B cell (primary cell): ENCODE measurements at places on chromosomes 16 and 17. TPM values are rescaled to one million over a fixed set of nuclear protein-coding genes. Genes with fewer than 3 reads are reported as not detected.

GRCh38 chr17:61144617-61145564, 254.8 kb upstream of the TBX2 start:
- DNase-seq, result peak; percentile 26

GRCh38 chr17:80034791-80035686, 633 bp downstream of the TBC1D16 start:
- peak; percentile 85 for DNase-seq

- DNase-seq, result no peak
These were observed 80.3 kb downstream of the RBFOX3 start for GRCh38 chr17:79530361-79531105.

GRCh38 chr16:2835638-2836493, 5.8 kb downstream of the ZG16B start:
- DNase-seq, result no peak

DNA sequence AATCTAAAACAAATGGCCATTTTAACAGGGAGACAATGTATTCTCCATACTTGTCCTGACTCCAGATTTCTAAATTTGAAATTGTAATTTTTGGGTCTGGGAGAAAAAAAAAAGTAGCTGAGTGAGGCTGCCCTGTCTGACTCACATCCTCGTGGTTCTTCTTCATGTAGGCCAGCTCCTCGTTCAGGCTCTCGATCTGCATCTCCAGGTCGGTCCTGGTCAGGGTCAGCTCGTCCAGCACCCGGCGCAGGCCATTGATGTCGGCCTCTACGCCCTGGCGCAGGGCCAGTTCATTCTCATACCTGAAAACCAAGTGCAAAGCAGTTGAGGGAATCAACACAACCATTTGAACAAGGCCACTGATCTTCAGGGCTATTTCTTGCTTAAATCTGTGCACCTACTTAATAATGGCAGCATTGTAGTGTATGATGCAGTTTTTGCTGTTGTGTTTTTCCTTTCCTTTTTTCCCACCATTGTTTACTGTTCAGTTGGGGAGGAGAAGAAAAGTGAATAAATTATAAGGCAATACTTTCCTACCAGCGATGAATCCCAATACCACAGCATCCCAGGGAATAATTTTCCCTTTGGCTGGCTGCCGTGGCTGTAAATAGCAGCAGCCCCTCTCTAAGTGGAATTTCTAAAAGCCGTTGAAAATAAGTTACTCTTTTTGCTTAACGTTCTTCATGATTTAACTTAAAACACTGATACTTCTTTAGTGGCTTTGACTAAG, 2.2 kb downstream of the KRT12 start:
- no peak for DNase-seq

DNA sequence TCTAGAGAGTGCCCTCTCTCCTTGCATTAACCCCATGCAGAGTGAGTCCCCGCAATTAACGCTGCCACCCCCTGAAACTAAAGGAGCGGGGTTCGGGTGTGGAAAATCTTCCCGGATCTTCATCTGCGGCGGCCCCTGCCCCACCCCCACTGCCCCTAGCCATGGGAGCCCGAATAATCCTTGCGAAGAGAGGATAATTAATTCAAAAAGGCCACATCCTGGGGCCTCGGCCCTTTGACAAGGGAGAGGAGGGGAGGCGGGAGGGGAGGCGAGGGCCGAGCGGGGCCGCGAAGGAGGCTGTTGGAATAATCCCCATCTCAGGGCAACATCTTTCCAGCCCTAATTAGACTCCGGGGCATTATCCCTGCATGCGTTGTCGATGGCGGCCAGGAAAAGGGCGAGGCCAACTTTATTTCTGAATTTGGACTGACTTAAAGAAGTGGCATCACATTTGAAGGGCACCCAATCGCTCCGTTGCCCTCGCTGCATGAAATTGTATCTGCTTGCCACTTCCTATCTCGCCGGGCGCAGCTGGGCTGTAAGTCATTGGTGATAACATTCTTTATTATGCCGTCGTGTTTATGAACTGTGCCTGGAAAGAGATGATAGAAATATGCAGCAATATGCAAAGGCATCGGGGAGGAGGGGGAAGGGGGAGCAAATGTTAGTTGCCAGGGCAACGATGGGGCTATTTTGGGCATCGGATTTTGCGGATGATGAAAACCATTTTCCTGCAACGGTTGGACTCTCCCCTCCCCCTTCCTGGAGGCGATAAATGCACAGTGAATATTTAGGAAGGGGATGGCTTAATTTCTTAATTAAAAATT, 387.1 kb upstream of the TNRC6C start:
- peak; percentile 49 for DNase-seq

DNA sequence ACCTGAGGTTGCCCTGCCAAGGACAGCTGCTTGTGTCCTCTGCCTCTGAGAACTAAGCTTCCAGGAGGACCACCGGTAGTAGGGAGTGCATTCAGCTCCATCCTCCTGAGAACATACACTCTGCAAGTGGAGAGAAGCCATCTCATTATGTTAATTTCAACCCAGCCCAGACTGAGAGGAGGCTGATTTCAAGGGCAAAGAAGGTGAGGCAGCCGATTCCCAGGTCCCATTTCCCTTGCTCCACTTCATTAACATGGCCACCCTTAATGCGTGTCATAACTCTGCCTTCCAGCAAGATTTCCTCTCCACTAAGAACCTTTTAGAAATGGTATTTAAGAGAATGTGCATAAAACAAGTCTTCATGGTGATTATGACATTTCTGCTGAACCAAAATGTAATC, 72.5 kb downstream of the CDH13 start:
- DNase-seq, result no peak

- DNase-seq, result no peak
These were observed 69.0 kb downstream of the OR1D5 start for GRCh38 chr17:2994441-2994840.

DNA sequence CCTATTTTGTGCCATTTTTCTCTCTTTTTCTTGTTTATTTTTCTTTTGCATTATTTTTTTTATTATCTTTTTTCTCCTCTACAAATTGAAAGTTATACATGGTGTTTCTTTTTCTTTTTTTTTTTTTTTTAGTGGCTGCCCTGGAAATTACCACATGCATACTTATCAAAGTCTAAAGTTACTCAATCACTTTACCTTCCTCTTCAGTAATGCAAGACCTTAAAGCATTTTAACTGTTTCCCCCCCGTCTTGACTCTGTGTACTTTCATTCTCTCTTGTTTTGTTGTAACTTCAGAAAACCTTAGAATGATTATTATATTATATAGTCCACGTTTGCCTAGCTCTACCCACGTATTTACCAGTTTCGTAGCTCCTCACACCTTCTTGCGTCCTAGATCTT, 33.3 kb upstream of the SMPD3 start:
- no peak for DNase-seq

DNA sequence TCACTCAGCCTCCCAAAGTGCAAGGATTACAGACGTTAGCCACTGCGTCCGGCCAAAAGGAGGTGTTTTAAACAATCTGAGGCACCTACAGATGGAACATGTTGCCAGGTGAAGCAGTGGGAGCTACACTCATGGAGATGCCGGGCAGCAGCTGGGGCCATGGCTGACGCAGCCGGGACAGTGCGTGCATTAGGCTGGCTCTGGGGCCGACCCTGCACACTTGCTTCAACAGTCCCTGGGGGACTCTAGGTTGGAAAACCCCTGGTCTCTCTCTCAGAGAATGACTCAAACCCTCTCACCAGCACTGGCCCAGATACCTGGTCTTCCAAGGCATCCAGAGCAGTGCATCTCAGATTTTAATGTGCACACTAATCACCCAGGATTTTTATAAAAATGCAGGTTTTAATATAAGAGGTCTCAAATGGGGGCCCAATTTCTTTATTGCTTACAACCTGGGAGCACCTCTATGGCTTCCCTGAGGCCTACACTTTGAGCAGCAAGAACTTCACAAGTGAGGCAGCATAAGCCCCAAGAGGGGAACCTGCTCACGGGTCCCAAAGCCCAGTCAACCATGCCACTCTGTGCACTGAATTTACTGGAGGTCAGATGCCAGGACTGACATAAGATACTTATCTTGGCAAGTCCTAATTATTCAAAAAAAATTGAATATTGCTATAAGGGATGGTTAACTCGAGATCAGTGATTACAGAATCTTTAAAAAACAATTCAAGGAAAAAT, 70.8 kb upstream of the TRAP1 start:
- DNase-seq, result peak; percentile 24

GRCh38 chr16:27235055-27235937, 32.0 kb downstream of the KDM8 start:
- DNase-seq, result peak; percentile 77

DNA sequence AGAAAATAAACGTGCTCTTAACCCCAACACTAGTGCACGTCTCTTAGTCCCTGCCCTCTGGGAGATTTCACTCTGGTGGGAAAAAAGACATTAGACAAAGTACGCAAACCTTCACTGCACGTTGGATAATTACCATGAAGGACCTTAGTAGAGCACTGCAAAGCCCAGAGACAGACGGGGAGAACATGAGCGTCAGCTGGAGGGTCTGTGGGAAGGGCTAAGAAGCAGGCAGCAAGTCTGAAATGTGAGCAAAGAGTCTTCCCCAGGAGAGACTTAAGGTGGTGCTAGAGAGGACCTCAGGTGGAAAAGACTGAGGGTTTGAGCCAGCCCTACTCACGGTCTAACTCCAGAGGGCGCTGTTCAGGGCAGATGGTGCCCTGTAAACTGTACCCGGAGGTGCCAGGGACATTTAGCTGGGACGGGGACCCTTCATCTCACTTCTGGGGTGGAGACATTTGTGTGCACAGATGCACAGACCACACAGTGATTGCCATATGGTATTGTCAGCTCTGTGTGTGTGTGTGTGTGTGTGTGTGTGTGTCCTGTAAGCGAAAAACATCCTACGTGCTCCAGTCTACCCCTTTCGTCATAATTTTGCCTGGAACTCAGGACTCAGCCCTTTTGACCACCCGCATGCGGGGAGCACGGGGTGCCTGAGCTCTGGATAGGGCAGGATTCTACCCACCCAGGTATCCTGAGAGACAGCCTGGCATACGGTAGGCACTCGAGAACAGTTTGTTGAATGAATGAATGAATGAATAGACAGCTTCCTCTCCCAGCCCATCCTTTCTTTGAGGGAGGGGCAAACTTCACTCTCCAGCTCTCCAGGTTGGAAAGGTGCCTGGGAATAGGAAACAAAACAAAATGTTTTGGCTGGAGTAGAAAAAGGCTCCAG, 10.1 kb upstream of the STAC2 start:
- peak; percentile 63 for DNase-seq

- DNase-seq, result no peak
These were observed 4.3 kb downstream of the GID4 start for GRCh38 chr17:18043491-18043890.

- peak; percentile 3 for DNase-seq
These were observed 24.2 kb upstream of the NXPH3 start for GRCh38 chr17:49551221-49552069.

GRCh38 chr16:86680162-86680561, 101.8 kb downstream of the FOXL1 start:
- no peak for DNase-seq

DNA sequence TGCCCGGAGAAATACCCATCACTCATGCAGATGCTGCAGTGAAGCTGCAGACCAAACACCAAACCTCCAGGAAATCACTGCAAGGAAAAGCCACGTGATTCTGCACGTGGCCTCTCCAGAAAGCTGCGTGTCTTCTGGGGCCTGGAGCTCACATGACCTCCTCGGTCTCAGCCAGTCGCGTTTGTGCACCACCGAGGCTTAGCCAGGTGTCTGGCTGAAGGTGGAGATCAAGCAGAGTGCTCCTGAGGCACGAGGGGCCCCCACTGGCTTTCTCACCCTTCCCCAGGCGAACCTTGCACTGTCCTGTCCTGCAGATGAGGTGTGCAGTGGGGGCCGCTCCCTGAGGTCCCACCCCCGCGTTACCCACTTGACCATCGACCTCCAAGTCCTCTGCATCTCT, 257.3 kb downstream of the RBFOX3 start:
- no peak for DNase-seq

- no peak for DNase-seq
These were observed 5.4 kb downstream of the SLC12A3 start for GRCh38 chr16:56870276-56870888.

- no peak for DNase-seq
These were observed 5.5 kb upstream of the SECTM1 start for GRCh38 chr17:82338858-82339633.

USP31 gene
- polyA plus RNA-seq, result 1.3 and 1.6 TPM in 2 replicates

ZNRF1 gene
- 0.25 and 0.27 TPM in 2 replicates for polyA plus RNA-seq

CES1 gene
- 0.20 and 1.2 TPM in 2 replicates for polyA plus RNA-seq

GJC1 gene
- polyA plus RNA-seq, result not detected in 2 replicates

HOXB1 gene
- polyA plus RNA-seq, result not detected in 2 replicates

ZMYND15 gene
- 0.72 and 0.82 TPM in 2 replicates for polyA plus RNA-seq

MRPL27 gene
- polyA plus RNA-seq, result 19.8 and 32.5 TPM in 2 replicates

CMTM3 gene
- 8.7 and 10.9 TPM in 2 replicates for polyA plus RNA-seq

SLC52A1 gene
- polyA plus RNA-seq, result not detected in 2 replicates

MYCBPAP gene
- polyA plus RNA-seq, result 0.45 and 1.9 TPM in 2 replicates
